ENCODE measurements at places on chromosomes 16 and 17.

DNA sequence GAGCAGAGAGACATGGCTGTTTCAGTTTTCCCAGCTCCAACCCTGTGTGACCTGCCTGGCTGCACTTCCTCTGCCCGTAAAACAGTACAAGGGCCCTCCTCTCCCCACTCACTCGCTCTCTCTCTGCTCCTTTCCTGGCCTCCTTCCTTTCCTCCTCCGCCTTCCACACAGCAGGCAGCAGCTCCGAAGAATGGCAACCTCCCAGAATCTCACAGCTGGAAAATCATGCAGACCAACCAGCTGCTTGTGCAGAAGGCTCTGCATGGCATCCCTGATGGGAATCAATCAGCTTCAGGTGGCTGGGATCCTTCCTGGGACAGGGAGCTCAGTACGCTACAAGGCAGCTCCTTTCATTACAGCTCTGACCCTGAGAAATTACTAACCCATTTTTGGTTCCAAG is 27.4 kb downstream of the TMEM132E start:
- DNase-seq = no peak

DNA sequence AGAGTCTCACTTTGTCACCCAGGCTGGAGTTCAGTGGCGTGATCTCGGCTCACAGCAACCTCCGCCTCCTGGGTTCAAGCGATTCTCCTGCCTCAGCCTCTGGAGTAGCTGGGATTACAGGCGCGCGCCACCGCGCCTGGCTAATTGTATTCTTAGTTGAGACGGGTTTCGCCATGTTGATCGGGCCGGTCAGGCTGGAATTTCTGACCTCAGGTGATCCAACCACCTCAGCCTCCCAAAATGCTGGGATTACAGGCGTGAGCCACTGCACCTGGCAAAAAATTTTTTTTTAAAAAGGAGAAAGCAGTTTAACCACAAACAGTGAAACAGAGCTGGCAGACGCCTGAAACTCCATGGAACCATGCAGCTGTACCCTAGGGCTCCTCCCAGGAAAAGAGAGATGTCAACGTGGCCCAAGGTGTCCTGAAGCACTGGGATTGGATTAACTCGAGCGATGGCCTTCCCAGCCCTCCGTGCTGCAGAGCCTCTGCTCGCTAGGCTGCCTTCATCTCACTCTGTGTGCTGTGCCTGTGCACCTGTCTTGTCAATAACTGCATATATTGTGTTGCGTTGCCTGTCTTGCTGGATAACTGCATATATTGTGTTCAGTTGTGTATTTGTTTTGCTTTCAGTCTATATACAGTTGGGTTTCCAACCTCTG is 29.6 kb upstream of the FOXK2 start:
- DNase-seq = no peak

GRCh38 chr16:54489225-54490111 is 202.9 kb upstream of the IRX3 start:
- DNase-seq = no peak

DNA sequence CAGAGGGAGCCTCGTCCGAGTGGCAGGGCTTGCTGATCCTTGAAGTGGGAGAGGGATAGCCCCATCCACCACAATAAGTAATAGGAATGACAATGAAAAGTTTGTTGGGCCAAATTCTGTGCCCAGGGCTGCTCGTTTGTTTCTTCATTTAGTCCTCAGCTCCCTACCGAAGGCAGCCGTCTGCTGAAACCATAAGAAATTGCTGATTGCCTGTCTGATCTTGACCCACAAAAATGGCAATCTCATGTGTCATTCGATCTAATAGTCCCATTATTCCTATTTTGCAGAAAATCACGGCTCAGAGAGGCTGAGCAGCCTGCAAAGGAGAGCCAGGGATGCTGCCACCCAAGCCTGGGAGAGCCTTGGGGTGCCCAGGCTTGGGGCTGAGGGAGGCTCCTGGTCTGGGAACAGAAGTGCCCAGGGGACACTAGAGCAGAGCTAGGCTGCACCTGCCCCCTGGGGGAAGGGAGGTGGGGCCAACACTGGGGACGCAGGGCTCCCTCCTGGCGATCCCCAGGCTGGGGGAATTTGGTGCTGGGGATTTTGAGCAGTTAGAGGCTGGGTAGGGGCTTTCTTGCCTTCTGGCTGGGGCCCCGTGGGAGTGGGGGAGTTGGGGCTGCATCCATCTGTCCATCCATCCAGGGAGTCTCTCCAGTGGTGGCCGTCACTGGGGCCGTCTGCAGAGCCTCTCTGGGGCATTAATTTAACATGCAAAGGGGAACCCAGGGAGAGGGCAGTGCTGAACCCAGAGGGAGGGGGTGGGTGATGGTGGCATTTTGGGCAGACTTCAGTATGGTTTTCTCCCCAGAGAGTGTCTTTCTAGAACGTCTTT is 53.5 kb downstream of the SOCS1 start:
- no peak for DNase-seq

- no peak for DNase-seq
Observed at GRCh38 chr16:9003322-9003721, 39.6 kb upstream of the USP7 start.

DNA sequence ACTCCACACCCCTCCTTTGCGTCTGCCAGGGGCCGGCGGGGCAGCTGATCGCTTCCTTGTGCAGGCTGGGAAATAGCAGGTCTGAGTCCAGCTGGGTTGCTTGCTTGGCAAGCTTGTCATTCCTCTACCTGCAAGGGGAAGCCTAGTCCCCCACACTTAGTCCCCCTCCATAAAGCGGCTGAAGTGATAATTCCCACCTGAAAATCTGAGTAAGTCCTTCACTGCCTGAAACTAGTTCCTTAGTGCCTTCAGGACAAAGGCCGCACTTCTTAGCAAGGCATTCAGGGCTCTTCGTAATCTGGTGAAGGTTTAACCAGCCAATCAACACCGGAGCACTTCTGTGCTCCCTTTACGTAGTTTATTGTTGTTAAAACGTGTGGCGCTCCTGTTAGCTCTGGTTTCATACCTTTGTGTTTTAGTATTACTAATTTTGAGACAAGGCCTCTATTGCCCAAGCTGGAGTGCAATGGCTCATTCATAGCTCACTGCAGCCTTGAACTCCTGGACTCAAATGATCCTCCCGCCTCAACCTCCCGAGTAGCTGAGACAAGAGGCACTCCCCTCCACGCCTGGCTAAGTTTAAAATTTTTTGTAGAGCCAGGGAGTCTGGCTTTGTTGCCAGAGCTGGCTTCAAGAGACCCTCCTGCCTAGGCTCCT is 817 bp downstream of the PSKH1 start:
- no peak for DNase-seq

GRCh38 chr17:32861981-32862380 is 14.9 kb downstream of the MYO1D start:
- DNase-seq = no peak

DNA sequence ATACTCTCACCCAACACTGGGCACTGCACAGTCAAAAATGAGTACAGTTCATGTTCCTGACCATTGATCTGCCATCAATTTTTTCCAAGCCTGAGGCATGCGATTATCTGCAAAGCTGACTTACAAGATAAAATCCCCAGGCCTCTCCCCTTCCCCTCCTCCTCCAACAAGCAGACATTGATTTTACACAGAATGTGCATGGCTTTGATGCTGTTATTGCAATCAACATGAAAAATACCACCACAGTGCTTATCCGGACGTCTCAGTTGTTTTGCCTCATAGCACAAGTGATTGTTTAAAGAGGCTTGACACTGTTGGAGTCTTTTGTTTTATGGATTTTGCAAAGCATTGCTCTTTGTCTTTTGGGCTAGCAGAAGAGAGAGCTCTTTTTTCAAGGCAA is 163.8 kb downstream of the TOX3 start:
- DNase-seq = no peak

GRCh38 chr17:56699186-56699894 is 105.8 kb downstream of the NOG start:
- DNase-seq = no peak

- no peak for DNase-seq
Observed at GRCh38 chr17:774313-774584, 7.8 kb downstream of the GLOD4 start.

GRCh38 chr16:68519225-68519745 is 19.8 kb upstream of the ZFP90 start:
- no peak for DNase-seq

DNA sequence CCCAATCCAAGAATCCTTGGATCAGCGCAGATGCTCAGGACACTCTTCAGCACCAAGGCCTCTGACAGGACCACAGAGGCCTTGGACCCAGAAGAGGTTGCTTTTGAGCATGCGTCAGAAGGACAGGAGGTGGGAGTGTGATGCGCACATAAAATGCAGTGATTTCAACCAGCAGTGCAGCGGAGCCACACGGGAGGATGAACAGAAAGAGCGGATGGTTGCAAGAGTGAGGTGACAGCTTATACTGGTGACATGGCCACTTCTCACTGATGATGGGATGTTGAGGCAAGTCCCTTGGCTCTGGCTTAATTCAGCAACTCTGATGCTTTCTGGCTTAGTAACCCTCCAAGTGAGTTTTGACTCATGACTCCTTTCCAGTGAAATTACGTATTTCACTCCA is 25.2 kb upstream of the ERN1 start:
- DNase-seq = no peak
